ENCODE measurements at places on chromosomes 3 and 15.
A peak's percentile ranks its signal among the peaks of the same experiment; 100 is the strongest.

GRCh38 chr15:69962561-69962960 lies 135.2 kb downstream of the TLE3 start:
- no peak for DNase-seq

GRCh38 chr3:55531321-55531720 lies 44.2 kb upstream of the WNT5A start:
- no peak for DNase-seq

DNA sequence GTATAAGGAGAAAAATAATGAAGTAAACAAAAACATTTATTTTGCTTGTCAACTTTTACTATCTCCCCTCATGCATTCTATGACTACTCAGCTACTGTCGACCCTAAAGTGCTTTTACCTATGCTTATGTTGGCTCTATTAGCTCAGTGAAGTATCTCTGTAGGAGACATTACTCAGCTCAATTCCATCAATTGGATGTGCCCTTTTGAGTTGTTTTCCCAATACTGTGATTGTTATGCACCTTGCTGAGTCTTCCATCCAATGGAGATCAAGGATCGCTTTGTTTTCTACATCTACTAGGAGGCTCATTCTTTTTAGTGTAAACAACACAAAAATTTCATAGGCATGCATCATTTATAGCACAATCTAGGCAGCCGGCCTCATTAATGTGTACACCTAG lies 403.8 kb upstream of the ARL6 start:
- no peak for DNase-seq

GRCh38 chr15:80173022-80173759 lies 20.4 kb downstream of the FAH start:
- DNase-seq, result peak; percentile 20

GRCh38 chr15:84905016-84905916 lies 20.8 kb downstream of the SLC28A1 start:
- DNase-seq, result no peak

GRCh38 chr15:66893294-66893693 lies 172.1 kb upstream of the SMAD3 start:
- DNase-seq, result no peak

DNA sequence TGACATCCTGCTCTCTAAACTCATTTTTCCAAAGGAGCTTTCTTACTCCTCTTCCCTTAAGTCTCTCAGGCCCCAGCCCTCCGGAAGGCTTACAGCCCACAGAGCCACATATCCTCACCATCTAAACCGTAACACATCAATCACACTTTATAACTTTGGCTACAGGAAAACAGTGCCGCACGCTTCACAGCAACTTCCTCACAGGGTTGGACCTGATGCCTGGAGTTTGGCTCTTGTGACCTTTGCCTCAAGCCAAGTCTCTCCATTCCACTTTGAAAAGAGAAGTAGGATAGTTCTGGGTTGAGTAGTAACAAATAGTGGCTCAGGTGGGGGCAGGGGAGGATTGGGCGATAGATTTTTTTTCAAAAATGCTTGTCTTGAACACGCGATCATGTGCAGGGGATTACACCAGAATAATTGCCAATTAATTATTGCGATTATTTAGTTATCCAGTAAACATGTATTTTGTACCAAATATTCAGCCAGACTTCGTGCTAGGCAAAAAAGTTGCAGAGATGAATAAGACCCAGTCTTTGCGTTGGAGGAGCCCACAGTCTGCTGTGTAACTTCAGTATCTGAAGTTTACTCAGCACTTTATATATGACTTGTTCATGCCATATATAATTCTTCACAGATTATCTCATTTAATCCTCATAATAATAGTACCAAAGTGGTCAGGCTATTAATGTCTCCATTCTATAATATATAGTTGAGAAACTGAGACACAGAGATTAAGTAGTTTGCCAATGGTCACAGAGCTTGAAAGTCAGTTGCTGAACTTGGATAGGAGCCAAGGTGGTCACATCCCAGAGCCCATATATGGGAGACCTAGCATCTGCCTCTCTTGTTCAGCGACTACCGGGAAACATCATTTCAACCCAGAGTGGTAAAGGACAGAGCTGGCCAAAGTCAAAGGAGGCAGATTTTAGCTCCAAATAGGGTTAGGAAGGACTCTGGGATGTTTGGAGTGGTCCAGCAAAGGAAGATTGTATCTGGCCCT lies 2.4 kb upstream of the ETV5 start:
- no peak for DNase-seq

GRCh38 chr3:23217872-23218554 lies 14.9 kb downstream of the UBE2E2 start:
- no peak for DNase-seq

DNA sequence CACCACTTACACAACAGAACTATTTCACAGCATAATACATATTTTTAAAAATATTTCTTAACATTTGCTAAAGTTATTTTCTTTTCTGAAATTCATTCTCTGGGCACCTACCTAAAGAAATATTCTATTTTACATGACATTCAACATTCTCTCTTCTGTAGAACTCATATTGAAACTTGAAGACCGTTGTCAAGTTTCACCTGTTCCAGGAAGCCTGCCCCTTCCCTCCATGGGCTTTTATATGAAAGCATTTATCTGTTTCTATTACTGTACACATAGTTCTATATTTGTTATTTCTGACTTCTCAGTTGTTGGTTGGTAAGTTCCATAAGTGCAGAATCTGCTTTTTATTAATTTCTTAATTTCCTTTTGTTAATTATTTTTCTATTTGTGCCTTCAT lies 204.3 kb upstream of the ALCAM start:
- DNase-seq, result no peak

- DNase-seq, result no peak
These were observed 66.9 kb downstream of the BFSP2 start for GRCh38 chr3:133466531-133467386.

DNA sequence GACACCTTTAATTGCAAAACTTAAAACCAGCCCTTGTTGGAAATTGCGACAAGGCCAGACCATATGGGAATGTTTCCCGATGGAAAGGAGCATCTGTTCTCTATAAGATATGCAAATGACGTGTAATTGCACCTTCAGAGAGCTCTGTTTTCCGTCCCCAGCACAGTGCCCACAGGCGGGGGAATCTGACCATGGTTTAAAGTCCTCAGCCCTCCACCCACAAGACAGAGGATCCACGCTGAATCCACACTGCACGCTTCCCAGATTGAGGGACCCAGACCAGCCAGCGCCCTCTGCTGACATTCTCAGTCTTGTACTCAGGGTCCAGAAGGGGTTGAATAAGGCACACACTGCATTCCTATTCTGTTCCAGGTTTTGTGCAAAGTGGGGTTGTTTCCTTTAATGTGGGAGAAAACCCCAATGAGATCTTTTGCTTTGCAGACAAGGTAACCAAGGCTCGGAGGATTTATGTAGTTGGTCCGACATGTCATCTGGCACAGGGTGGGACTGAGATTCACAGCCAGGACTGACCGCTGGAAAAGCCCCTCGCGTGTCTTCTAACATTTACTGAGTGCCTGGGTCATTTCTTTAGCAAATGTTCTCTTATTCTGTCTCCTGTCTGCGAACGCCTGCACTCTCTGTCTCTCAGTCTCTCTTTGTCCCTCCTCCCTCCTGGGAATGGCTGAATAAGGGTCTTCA lies 36.8 kb upstream of the KLHL25 start:
- DNase-seq, result no peak

GRCh38 chr3:122930063-122930997 lies 97.2 kb downstream of the SEMA5B start:
- DNase-seq, result no peak

DNA sequence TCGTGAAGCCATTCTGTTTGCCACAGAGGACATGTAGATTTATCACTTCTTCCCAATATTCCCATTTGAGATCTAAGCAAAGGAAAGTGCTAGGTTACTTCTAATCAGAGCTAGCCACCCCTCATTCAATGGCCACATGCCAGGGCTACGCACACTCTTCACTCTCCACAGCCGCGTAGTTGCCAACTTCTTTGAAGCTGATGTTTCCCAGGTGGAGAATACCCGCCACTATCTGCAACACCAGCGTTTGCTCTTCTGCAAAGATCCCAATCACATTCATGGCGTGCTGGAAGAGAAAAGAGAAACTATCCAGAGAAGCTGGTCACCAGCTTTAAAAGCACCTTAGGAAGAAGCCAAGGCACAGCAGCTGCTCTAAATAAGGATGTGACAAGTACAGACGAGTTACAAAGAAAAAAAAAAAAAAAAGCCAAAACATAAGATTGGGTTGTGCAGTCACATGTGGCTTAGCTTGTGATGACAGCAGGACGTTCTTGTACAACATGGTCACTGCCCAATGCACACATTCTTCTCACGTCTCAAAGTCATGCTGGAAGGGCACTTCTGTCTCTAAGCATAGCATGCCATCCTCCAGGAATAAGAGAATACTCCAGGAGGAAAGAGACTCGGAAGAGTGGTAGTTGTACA lies 16.4 kb downstream of the LDHAL6B start:
- DNase-seq, result no peak

GRCh38 chr15:56052395-56053045 lies 59.1 kb upstream of the NEDD4 start:
- peak; percentile 15 for DNase-seq

GRCh38 chr3:23548706-23549105 lies 257.0 kb upstream of the UBE2E1 start:
- DNase-seq, result no peak

DNA sequence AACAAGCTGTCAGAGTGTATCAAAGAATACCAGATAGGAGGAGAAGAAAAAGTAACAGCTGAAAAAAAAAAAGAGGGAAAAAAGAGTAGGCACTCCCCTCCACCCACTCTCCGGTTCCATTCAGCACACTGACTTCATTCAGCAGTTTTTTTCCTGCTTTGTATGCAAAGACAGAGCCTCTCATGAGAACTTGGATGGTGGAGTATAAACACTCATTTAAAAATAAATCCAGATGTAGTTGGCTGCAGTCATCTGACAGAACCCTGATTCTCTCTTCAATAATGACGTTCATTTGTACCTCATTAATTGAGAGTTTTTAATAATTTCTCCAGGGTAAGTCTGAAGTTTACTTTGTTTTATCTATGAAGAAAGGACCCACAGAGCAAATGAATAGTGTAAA lies 81.0 kb downstream of the TMEM108 start:
- no peak for DNase-seq

- no peak for DNase-seq
These were observed 2.3 kb downstream of the DUT start for GRCh38 chr15:48333540-48333939.

DNA sequence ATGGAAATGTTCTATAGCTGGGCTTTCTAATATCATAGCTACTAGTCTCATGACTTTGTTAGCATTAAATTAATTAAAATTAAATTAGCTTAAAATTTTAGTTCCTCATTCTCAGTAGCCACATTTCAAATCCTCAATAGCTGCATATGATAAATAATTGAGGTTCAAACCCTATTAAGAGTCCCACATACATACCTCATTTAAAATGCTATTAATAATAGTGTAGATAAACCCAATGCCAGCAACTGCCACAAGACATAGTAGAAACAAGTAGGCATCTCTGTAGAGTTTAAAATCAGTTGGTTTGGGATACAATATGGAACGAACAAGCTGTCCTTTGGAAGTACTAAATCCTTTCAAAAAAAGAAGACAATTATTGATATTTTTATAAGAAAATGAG lies 39.1 kb downstream of the ATP13A3 start:
- no peak for DNase-seq

- no peak for DNase-seq
These were observed 18.8 kb downstream of the IDH2 start for GRCh38 chr15:90083419-90083818.

- no peak for DNase-seq
These were observed 348.4 kb downstream of the EPHB1 start for GRCh38 chr3:135143474-135143873.

DNA sequence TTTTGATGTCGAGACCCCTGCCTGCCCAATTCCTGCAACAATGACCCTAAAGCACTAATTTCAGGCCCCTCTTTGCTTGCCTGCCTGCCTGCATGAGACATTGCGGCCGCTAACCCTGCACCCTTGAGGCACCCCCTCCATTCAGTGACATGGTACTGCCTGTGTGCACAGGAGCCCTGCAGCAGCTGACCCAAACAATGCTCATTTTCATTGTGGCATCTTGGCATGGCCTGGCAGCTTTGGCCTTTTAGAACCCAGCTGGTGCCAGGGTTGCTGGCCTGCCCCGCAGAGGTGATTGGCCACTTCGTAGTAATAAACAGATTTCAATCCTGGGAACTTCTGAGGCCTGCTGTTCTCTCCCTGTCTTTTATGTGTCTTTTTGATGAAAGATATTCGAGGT lies 33.8 kb downstream of the SLCO3A1 start:
- no peak for DNase-seq

GRCh38 chr3:186247821-186248814 lies 113.9 kb downstream of the DGKG start:
- no peak for DNase-seq

DNA sequence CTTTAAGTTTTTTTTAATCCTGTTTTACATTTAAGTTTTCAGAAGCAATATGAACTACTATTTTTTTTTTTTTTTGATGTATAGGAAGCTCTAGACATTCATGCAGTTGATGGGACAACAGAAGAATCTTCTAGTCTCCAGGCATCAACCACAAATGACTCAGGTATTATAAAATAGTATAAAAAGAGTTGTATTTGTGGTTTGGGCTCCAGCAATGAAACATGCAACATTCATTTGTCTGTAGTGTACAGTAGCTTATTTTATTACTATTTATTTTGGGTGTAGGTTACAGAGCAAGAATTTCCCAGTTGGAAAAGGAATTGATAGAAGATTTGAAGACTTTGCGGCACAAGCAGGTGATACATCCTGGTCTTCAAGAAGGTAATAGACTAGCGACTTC lies 38.6 kb downstream of the MGA start:
- DNase-seq, result no peak

DNA sequence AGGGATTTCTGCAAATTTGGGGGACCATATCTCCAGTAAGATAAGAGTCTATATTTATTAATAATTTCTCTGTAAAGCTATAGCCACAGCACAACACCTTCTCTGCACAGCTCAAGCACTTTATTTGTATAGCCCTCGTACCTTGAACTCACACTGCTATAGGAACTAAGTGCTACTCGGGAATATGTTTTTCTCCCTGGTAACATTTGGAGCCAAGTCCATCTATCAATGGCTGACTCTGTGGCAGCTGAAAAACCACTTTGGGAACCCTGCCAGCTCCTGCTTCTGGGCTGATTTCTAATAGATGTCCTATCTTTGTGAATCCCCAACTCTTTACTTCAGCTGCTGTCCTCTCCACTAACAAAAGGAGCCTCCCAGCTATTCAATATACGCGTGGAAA lies 298.5 kb downstream of the GBE1 start:
- no peak for DNase-seq

- no peak for DNase-seq
These were observed 75.8 kb upstream of the ABI3BP start for GRCh38 chr3:101068876-101069606.

Measured in NCI-H510A treated with DMSO at 0.1 percent for 48 hours (cell line).